GM18507 (cell line): ENCODE measurements at places on chromosomes 3 and 15.
A peak's percentile ranks its signal among the peaks of the same experiment; 100 is the strongest.

DNA sequence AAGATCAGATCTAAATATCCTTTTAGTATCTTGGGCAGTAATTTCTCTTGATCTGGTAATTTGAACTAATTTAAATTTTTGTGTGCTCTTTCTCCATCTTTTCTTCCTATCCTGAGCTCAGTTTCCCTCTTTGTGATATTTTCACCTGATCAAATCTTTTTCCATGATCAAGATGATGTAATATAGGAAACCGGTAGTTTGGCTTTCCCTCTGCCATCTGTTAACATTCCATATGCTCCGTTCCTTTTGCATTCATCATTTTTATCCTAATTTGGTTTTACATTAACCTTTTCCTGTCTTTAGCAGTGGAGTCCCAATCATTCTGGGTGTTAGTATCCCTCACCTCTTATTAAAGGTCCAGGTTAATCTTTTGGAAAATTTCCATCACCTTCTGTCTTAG is 5.9 kb upstream of the ABHD6 start:
- DNase-seq, result no peak

GRCh38 chr3:110995461-110996231 is 76.0 kb upstream of the NECTIN3 start:
- no peak for DNase-seq

DNA sequence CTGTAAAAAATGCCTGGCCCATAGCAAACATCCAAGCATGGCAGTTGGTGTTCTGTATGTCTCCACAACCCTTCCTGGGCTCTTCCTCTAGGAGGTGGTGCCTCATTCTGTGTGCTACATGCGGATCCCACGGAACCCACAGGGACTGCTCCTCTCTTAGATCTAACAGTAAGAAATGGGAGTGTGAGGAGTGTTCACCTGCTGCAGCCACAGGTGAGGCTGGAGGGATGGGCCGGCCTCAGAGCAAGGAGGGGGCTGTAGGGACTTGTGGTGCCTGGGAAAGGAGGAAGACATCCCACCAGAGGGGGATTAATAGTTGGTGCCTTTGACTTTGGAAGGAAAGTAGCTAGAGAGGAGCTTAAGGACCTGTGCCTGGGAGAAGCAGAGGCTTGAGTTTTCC is 22.2 kb downstream of the SEMA3G start:
- DNase-seq, result no peak

GRCh38 chr3:40079847-40080240 is 229.7 kb upstream of the EIF1B start:
- no peak for DNase-seq

DNA sequence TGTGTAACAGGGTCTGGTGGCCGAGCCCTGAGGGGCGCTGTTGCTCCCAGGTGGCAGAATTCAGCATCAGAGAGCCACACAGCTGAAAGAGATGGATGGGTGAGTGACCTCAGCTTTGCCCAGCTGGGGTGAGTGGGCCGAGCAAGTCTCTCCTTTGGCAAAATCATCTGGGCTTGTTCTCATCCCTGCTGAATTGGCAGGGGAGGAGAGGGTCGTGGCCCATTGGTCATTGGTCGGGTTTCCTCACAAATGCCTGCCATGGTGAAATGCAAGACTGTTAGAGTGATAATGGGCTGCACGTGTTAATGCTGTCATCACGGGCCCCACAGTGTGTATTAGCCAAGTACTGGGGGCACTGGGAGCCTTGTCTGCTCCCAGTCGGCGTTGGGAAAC is 15.9 kb downstream of the ABHD2 start:
- DNase-seq, result no peak

DNA sequence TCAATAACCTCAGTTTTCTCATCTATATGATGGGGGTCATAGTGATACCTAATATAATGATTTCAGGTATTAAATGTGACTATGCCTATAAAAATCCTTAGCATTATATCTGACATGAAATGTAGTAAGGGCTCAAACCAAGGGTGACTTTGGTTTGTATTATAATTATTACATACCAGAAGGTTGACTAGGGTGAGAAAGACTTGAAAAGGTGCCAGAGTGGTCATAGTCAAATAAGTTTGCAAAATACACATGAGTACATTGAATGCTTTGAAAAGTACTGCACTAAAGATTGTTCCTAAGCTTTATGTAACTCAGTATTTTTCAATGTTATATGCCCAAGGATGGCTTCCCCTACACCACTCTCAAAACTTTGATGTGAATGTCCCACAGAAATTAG is 297.2 kb downstream of the ARPP21 start:
- no peak for DNase-seq

DNA sequence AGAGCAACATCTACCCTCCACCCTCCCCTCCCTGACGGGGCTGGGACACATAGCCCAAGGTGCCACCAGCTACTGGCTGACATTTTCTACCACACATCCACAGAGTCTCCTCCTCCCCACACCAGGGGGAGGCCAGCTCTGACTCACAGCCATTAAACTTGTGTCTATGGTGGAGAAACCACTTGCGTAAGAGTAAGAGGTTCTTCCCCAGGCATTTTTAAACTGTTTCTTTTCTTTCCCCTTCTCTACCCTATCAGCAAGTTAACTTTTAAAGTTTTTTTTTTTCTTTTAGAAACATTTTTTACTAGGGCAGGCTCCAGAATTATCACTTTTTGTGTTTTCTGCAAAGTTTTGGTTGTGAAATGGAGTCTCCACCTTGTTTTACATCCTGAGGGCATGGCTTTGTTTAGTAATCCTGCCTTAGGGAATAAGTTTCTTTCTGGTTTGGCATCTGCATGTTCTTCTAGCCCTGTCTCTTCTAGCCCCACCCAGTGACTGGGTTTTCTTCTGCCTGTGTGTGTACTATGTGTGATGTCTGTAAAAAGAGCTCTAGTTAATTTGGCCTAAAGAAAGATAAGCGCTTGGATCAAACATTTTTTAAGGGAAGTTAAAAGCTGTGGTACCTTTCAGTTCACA is 148.8 kb upstream of the GADL1 start:
- DNase-seq, result no peak

- DNase-seq, result no peak
Measured at GRCh38 chr3:109336291-109336861, 970 bp downstream of the DPPA4 start.

DNA sequence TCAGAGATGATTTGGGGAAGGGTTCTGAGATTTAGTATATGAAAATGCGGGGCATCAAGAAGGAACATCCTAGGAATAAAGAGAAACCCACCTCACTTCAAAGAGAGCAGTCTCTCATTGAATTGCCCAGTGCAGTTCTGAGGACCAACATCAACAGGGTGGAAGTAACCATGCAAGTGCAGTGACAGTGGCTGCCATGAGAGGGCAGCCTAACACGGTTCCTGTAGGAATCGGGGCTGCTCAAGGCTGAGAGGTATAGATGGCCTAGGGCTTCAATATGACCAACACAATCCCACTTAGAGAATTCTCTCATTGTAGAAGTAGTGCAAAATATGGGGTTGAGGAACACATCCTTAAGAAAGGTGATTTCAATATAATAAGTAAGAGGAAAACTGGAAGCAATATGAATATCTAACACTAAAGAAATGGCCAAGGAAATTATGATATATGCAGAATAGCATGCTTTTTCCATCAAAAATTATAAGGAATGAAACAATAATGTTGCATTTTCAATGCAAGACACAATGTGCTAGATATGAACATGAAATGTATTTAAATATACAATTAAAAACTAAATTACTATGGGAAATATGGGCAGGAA is 51.1 kb upstream of the ARRDC4 start:
- no peak for DNase-seq

GRCh38 chr15:71060983-71061382 is 54.3 kb upstream of the THSD4 start:
- no peak for DNase-seq

GRCh38 chr3:184748219-184749135 is 36.6 kb upstream of the MAGEF1 start:
- DNase-seq, result no peak

- DNase-seq, result peak; percentile 55
Measured at GRCh38 chr15:74402873-74403587, 30.7 kb downstream of the SEMA7A start.

DNA sequence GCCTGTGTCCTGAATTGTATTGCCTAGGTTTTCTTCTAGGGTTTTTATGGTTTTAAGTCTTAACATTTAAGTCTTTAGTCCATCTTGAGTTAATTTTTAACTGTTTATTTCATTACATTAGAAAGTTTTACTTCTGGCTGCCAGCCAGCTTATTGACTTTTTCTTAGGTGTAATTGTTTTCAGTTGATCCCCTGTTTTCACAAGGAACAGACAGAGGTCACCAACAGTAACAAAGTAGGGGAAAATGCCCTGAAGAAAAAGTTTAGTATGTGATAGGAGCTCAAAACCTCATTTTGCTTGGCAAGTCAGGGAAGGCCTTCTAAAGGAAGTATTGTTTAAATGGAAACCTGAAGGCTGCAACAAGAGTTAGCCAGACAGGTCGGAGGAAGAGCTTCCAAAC is 10.4 kb downstream of the WDR48 start:
- DNase-seq, result no peak

DNA sequence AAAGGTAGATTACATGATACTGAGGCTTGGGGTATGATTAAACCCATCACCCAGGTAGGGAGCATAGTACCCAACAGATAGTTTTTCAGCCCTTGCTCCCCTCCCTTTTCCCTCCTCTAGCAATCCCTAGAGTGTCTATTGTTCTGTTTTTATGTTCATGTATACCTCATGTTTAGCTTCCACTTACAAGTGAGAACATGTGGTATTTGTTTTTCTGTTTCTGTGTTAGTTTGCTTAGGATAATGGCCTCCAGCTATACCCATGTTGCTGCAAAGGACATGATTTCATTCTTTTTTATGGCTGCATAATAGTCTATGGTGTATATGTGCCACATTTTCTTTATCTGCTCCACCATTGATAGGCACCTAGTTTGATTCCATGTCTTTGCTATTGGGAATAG is 82.7 kb downstream of the MYLK start:
- no peak for DNase-seq

GRCh38 chr15:78977091-78977571 is 32.3 kb upstream of the CTSH start:
- peak; percentile 58 for DNase-seq

GRCh38 chr3:16396202-16396601 is 117.3 kb downstream of the RFTN1 start:
- DNase-seq, result no peak

DNA sequence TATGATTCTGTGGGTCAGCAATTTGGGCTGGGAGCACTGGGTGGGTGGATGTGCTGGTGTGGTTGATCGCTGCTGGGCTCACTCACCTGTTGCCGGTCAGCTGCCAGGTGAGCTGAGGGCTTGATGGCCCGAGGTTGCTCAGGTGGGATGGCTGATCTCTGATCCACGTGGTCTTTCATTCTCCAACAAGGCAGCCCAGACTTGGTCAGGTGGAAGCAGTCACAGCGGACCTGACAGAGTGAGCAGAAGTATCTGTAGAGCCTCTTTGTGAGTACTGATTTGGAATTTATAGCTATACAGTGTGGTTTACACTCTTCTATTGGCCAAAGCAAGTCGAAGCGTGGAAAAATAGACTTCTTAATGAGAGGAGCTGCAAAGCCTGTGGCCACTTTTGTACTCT is 97.2 kb upstream of the ADAMTSL3 start:
- no peak for DNase-seq

DNA sequence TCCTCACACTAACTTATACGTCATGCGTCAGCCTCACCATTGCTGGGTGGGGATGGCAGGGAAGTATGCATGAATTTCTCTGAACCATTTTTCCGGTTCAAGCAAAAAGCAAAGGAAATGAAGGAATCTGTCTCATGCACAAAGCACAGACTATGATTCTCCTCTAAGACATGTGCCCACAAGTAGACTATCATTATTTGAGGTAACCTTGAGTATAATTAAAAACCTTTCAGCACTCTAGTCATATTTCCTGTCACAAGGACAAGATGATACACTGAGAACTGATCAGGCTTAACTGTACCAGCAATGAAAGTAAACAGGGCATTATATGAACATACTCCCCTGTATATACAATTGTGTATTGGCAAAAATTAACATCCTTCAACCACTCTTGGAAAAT is 56.7 kb upstream of the TSC22D2 start:
- no peak for DNase-seq

GRCh38 chr15:74156678-74157411 is 16.7 kb upstream of the ISLR start:
- DNase-seq, result no peak

DNA sequence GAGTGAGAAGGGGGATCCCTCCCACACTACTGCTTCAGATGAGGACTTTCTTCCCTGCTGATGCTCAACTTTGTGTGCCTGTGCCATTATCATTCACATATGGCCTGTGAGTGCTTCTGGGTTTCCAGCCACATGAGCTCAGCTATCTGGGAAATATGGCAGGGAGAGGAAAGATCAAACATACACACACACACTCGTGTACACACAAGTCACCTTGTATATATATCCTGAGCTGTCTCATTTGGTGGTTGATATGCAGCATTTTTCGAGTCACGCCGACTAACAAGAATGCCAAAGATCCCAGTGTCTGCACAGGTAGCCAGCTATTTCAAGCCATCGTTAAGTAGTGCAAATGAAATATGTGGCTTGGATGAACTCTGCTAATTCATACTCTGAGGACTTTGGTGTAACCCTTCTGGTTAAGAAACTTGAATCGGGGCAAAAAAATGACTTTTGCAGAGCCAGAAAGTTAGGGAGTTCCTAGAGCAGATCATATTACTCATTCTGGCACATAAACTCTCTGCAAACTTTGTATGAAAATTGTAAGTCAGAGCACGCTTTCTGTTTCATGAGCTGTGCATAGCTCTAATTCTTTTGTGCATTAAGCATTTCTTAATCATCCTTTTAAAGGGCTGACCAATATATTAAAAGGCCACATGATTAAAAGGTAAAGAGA is 24.9 kb upstream of the WNT5A start:
- DNase-seq, result no peak

- DNase-seq, result no peak
Measured at GRCh38 chr3:119073258-119074001, 38.8 kb upstream of the IGSF11 start.

- no peak for DNase-seq
Measured at GRCh38 chr15:77857419-77857818, 220.1 kb downstream of the TBC1D2B start.

DNA sequence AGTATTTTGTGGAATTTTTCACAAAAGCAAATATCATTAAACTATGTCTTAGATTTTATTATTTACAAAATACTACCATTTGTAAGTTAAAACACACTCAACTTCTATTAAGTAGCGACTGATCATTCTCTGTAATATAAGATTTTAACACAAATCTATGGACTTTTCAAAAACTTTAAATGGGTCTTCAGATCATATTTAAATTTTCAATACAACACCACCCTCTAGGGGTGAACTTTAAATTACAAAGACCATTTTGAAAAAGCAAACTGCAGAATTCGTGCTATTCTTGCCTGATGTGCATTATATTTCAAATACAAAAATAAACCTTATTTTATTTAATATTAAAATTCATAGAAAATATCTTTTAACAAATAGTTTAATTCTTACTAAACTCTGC is 8.2 kb upstream of the VGLL4 start:
- DNase-seq, result no peak

DNA sequence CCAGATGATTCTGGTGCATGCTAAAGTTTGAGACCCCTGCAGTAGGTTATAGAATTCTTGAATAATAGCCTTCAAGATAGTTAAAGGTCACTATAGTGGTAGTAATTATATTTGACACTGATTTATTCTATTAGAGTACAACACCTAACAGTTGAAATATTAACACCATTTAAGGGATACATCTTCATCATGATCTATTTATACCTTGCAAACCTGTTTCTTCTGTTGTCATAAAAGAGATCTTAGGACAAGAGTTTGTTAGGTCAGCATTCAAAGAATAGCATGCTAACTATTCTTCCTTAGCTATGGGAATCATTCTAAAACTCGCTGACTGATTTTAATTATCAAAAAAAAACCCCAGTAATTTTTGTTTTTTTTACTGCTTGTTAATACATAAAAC is 46.5 kb downstream of the TSC22D2 start:
- DNase-seq, result no peak

- DNase-seq, result no peak
Measured at GRCh38 chr15:27744641-27745040, 354.5 kb downstream of the OCA2 start.
